AG08396 (cell line): ENCODE measurements at places on chromosomes 11 and 22.

- DNase-seq, result no peak
Observed at GRCh38 chr11:86784241-86784681, 16.1 kb upstream of the PRSS23 start.

- peak; percentile 94 for DNase-seq
Observed at GRCh38 chr11:9613118-9613829, 39.8 kb downstream of the WEE1 start.

- DNase-seq, result no peak
Observed at GRCh38 chr22:25352294-25352680, 132.8 kb downstream of the CRYBB2 start.

GRCh38 chr11:34727228-34727737 lies 106.4 kb downstream of the EHF start:
- DNase-seq, result no peak

DNA sequence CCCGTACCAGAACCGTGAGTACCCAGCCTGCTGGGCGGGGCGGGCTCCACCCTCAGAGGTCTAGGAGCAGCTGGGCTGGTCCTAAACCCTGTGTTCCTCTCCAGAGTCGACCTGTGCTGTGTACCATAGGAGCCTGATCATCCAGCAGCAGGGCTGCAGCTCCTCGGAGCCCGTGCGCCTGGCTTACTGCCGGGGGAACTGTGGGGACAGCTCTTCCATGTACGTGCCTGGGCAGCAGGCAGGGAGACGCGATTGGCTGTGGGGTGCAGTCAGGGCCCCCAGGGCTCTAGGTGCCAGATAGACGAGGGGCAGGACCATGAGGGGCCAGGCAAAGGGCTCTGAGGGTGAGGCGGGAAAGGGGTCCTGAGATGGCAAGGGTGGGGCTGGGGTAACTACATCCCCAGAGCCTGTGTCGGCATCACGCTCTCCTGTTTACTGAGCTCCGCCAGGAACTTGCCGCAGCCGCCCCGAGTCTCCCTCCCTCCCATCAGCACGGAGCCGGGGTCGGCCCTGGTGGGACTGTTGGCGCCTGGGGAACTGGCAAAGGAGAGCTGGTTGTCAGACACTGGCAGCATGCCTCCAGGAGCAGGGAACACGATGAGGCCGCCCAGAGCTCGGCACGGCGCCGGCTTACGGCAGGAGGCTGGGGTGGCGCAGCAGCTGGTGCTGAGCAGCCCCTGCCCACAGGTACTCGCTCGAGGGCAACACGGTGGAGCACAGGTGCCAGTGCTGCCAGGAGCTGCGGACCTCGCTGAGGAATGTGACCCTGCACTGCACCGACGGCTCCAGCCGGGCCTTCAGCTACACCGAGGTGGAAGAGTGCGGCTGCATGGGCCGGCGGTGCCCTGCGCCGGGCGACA lies 22.9 kb upstream of the MUC5B start:
- peak; percentile 13 for DNase-seq

- DNase-seq, result peak; percentile 74
Observed at GRCh38 chr11:19419021-19419750, 178.4 kb upstream of the E2F8 start.

- DNase-seq, result no peak
Observed at GRCh38 chr11:122559734-122560382, 95.7 kb upstream of the UBASH3B start.

GRCh38 chr11:110979696-110980095 lies 265.8 kb upstream of the POU2AF2 start:
- no peak for DNase-seq

DNA sequence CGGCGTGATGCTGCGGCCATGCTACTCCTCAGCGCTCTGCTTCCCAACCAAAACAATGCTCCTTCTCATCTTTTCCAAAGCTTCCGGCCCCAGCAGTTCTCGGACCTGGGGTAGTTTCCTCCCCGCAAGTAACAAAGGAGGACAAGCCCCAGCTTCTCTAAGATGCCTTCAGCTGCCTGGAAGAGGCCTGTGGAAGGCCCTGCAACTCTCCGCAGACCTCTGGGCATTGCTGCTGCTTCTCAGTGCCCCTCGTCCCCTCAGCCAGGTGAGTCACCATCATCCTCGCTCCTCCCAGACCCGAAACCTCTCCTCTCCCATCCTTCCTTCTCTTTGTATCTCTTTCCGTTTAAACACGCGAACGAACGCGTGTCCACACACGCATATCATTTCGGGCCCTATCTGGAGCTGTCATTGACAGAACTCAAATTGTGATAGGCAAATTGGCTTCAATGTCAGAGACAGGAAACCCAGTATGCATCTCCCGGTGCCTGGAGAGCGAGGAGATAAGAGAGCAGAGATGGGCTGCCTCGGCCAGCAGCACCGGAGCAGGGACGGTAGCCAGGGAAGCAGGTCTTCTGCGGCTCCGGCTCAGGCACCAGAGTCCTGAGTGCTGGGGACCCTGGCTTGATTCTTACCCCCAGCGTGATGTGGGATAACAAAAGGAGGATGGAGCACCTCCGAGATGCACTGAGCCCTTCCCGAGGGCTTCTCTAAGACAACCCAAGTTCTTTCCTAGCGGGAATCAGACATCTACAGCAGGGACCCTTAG lies 22.0 kb upstream of the JAM3 start:
- no peak for DNase-seq

DNA sequence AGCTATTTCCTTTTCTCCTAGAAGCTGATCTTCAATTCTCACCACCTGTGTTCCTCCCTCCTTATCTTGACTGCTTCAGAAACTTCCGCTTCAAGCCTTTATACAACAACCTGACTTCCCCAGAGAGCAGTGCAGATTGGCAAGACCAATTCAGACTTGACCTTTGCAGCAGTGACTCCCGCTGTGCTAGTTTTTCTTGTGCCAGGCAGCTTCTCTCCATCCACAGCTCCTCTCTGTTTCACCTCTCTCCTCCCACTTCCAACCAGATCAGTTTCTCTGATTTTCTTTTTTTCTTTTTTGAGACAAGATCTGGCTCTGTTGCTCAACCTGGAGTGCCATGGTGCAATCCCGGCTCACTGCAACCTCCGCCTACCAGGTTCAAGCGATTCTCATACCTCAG lies 74.3 kb downstream of the GRAMD1B start:
- DNase-seq, result no peak

DNA sequence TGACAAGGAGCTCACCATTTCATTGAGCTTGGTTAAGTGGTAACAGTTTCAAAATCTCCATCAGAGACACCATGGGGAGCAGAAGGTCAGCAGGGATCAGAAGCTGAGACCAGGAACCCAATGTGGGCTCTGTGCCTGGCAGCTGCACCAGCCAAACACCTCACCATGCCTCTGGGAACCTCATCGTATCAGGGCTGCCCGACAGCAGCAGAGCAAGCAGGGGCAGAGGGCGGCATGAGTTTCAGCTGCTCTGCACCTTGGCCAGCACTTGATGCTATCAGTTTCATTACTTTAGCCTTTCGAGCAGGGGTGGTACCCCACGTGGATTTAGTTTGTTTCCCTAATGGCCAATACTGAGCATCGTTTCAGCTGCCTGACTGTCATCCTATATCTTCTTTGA lies 77.8 kb downstream of the DGCR2 start:
- DNase-seq, result no peak

DNA sequence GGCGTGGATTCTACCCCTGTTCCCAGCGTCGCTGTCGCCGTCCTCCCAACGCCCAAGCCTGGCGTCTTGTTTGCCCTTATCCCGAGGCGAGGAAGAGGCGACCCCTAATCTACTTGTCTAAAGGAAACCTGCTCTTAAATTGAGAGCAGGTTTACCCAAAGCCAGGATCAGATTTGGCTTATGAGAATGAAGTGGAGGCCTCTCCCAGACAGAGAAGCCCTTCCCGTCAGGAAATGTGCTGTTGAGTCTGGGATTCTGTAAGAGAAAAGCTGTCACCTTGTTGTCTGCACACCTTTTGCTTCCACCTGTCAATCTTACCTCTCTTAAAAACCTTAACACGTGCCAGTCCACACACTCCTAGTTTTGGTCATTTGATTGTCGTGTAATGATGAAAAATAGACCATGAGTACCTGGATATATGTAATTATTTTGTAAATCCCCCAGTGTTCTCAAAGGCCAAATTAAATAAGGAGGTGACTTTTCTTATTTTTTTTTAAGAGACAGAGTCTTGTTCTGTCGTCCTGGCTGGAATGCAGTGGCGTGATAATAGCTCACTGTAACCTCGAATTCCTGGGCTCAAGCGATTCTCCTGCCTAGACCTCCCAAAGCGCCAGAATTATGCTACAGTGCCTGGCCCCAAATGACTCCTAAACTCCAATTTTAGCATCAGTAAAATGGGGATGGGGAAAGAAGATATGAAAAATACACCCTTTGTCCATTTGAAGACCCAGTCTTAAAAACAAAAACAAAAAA lies 627 bp downstream of the GTF2H1 start:
- DNase-seq, result no peak

DNA sequence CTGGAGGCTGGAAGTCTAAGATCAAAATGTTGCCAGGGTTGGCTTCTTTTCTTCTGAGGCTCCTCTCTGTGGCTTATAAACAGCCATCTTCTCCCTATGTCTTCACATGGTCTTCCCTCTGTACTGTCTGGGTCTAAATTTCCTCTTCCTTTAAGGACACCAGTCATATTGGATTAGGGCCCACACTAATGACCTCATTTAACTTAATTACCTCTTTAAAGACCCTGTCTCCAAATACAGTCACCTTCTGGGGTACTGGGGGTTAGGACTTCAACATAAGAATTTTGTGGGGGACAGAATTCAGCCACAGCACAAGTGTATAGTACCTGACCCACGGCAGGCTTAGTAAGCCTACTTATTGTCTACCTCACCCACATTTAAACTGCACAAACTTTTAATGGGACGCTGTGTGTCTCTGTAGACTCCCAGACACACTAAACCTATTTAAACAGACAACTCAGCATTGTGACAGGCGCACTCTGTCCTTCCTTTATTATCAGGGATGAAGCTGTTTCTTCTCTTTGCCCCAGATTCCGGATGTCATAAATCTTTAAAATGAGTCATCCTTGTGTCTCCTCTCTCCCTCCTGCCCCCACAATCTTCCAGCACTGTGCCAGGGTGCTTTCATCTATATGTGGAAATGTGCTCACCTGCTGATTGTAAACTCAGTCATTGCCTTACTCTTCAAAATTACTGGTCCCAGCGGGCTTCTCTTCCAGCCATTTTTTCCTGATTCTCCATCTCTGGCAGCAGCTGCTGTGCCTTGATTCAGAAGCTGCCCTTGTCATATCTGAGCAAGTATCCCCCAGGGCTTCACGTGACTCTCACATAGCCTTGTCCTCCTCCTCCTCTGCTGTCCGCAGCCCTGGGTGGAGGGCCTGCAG lies 5.4 kb upstream of the MAPK8IP1 start:
- no peak for DNase-seq

DNA sequence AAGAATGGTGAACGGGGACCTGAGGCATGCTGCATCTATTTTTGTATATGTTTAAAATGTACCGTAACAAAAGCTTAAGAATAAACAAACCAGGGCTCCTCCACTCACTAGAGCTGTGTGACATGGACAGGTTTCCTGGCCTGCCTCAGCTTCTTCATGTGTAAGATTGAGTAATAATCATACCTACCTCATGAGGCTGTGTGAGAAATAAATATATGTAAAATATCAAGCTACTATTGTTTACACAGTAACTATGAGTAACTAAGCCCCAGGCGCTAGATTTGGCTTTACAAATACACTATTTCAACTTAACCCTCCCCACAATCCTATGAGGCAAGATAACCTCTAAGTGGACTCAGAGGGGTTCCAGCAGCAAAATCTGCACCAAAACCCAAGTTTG lies 66.4 kb downstream of the SMCO4 start:
- peak; percentile 25 for DNase-seq

DNA sequence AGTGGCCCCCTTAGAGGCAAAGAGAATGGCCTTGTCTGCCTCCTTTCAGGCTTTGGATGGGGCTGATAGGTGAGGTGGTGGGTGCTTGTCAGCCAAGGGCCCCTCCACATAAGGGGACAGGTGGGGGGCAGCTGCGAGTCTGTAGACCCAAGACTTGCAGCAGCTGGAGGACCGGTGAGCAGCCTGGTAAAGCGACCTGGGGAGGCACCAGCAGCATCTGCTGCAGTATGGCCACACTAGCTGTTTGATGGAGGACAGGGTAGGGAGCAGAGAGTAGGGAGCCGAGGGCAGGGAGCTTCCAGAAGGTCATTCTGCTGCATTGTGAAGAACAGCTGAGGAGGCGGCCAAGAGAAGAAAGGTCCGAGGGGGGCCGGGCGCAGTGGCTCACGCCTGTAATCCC lies 16.8 kb upstream of the MRTFA start:
- DNase-seq, result no peak

DNA sequence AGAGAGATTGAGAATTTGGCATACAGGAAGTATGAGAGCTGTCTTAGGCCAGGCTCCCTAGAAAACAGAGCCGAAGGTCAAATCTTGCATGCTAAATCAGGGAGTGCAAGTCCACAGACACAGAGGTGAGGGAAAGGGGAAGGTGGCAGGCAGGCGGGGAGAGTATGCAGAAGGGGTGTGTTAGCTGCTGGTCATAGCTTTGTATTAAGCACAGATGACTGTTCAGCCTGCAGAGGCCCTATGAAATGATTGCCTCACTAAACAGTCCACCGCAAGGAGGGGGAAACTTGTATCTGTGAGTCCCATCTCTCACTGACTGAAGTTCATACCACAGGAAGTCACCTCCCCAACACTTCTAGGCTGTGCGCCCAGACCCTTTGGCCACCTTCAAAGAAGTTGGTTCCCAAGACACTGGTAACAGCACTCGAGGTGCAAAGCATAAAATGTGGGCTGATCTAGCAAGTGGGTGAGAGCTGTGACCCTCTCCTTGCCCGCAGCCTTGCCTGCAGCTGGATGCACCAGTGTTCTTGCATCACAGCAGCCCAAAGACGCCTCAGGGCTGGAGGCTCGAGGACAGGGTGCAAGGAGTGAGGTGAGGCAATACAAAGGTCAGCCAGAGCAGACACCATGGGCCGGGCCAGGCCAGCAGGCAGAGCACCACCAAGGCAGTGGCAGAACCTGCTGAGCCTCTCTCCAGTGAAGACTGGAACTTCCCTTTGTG lies 115.3 kb upstream of the TBCEL start:
- DNase-seq, result no peak

GRCh38 chr11:118623269-118623655 lies 15.8 kb downstream of the PHLDB1 start:
- peak; percentile 41 for DNase-seq

DNA sequence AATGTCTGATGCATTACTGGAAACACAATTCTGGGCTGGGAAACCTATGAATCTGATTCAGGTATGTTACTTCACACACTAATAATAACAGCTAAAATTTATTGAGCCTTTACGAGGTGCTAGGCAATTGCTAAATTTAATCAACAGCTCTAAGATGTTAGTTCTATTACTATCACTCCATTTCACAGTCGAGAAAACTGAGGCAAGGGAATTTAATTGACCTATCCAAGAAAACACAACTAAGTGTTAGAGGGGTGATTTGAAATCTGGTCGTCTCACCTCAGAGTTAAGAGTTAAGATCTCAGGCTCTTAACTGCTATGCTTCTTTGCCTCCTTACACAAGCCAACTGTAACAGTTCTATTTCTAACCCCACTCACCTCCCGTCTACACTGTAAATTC lies 8.8 kb downstream of the MAML2 start:
- DNase-seq, result no peak

GRCh38 chr11:117754030-117754429 lies 43.0 kb downstream of the DSCAML1 start:
- no peak for DNase-seq
